SHP77 (cell line): ENCODE measurements at places on chromosomes 2 and 18.

DNA sequence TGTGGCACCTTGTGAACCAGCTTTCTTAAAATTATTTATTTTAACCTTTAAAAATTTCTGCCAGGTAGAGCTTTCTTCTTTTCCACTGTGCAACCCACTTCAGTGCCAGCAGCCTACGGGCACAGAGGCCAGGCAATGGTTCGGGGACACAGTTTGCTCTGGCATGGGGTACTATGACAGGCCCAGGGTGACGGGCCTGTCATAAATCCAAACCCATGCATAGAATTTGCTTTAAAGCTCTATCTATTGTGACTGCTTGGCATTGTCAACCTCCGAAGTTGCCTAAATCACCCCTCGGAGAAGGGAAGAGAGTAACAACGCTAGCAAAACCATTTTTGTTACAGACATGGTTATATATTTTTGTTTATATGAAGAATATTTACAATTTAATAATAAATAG, 1.5 kb downstream of the ODC1 start:
- DNase-seq: no peak

- no peak for DNase-seq
These were observed 27.9 kb downstream of the SETBP1 start for GRCh38 chr18:44708451-44709083.

DNA sequence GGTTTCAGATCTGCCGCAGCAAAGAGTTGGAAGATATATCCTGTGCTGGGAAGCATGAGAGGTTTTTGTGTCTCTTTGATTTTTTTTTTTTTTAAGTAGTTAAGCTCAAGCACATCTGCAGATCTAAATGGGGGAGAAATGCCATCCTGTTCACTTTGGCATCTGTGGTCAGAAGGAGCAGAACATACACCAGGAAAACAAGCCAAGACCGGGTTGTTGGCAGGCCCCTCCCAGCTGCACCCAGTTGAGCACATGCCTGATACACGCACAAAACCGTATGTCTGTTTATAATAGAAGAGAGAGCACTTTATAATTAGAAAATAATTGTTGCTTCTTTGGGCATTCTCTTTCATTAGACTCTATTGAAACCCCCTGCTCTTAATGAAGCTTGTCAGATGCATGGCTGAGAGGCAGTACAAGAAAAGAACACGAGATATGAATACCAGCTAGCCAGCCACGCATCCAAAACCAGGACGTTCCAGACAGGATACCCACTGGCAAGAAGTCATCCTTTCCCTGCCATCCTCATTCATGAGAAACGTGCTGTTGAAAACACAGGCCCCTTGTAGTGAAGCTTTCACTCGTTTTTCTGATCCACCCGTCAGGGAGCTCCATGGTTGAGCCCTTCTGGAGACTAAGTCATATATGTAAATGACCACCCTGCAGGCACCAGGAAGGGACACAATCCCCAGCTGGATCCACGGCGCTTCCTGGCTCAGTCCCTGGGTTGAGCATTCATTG, 152.2 kb downstream of the ALPK2 start:
- no peak for DNase-seq

DNA sequence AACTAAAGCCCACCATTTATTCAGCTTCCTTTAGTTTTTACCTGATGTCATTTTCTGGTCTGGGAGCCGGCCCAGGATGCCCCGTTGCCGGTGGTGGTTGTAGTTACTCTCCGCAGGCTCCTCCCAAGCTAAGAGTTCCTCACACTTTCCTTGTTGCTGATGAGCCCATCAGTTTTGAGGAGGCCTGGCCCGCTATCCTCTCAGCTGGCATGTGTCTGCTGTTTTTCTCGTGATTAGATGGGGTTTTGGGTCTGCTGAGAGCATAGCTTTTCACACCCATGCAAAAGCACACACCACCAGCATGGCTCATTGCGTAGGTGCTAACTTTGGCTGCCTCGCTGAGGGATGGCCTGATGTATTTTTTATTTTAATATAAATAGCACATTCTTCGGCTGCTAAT, 72.1 kb downstream of the PSMG2 start:
- no peak for DNase-seq

- no peak for DNase-seq
These were observed 3.3 kb upstream of the TANC1 start for GRCh38 chr2:158965107-158965506.

DNA sequence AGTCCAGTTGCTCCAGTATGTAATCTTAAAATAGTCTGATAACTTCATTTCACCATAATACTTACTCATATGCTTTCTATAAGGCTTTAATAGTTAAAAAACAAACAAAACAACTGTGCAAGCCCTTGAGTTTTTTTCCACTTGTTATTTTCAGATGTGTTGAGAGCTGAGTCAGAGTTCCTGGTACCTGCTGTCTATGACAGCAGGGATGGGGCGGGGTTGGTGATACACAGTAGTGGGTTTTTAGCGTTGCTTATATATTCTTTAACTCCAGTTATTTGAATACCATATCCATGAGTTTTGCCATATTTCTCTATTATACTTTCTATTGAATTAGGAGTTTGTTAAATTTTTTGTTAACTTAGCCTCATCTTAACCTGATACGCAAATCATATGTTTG, 5.0 kb downstream of the NAPG start:
- no peak for DNase-seq

- DNase-seq: no peak
These were observed 51.2 kb downstream of the MBD2 start for GRCh38 chr18:54173250-54173649.

- no peak for DNase-seq
These were observed 1.3 kb upstream of the VWA3B start for GRCh38 chr2:98085649-98086048.

DNA sequence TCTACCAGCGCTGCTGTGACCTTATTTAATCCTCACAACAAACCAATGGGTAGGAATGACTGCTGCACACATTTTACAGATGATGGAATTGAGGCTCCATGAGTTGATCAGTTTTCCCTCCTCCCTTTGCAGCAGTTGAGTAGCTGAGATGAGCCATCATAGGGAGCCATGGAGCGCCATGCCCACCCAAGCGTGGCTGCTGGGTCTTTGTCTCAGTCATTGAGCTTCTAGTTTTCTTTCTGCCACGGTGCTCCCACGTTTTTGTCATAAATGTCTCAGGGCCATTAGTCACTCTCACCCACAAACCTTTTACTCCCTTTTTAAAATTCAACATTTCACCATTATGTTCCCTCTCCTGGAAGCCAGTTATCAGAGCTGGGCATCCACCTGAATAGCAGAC, 45.8 kb downstream of the TMEM17 start:
- DNase-seq: no peak

DNA sequence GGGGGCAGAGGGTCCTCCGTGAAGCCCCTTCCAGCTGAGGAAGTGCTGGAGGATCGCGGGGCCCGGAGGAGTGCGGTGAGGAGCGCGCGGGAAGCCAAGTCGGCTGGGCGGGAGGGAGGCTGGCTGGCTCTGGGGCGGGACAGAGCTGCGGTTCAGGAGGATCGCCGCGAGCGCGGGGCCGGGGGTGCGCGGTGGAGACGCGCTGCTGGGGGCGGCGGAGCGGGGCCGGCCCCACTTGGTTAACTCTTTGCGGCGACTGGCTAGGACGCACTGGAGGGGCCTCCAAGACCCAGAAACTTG, 464 bp downstream of the CYBRD1 start:
- DNase-seq: no peak

DNA sequence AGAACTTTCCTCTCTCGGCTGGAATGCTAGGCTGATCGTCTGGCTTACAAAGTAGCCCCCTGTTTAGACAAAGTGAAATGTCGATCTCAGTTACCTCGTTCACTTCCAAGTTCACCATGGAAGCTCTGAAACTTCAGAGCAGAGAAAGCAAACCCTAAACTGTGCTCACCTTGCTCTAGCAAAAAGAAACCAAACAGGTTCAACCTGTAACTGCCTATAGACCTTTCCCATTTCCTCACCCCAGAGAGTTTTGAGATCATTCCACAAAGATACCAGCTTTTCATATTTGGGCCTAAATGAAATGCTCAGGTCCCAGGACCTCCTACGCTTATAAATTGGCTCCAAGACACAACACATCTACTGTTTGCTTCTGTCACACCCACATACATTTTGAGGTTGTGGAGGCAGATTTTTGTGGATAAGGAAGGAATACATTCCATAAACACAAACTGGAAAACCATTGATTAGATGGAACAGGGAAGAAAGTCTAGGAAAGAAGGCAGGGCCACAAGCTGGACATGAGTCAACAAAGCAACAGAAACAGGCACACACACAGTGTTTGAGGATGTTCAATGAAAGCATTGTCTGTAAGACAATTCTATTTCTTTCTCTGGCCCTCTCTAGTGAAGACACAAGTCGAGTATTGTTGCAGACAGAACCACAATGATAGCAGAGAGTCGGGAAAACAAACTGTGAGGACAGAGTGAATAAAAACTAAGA, 52.8 kb upstream of the TGIF1 start:
- DNase-seq: no peak

- DNase-seq: no peak
These were observed 212.4 kb upstream of the STK17B start for GRCh38 chr2:196383799-196384198.

DNA sequence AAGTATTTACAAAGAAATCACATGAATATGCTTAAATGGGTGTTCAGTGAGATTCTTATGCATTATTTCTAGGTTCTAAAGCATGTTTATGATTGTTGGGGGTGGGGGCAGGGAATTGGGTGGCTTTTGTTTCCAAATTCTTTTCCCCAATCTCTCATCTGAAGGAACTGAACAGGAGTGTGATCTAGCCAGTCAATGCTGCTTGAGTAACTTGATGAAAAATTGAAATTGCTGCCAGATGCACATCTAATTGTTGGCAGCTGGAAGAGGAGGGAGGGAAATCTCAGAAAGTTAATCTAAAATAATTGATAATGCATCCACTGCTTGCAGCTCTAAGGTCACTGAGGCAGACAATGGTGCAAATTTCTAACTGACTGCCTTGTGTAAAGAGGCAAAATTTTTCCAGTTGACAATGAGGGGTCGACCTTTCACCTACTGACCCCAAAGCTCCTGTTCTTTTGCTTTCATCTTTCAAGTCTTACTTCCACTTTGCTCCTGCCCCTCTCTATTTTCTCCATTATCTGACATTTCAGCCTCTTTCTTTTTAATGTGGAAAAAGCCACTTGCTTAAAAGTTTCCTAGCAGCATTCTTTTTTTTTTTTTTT, 53.3 kb downstream of the IRS1 start:
- no peak for DNase-seq

DNA sequence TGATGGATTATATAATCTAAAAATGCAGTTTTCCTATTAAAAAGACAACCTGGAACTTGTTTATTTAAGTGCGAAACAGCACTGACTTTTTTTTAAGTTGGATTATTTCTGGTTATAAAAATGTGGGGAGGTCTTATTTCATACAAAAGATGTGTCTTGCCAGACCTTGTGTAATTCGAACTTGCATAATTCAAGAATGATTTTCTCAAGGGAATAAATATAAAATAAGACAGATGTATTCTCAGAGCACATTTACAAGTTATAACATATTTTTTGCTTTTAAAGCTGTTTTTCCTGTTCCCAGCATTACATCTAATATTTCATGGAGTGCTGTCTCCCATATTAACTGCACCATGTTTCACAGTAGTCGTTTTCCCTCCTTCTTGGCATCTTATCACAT, 263.1 kb downstream of the CDH20 start:
- no peak for DNase-seq

- peak; percentile 33 for DNase-seq
These were observed 110.3 kb downstream of the SP3 start for GRCh38 chr2:173854840-173855239.

- no peak for DNase-seq
These were observed 883 bp upstream of the EHBP1 start for GRCh38 chr2:62704654-62705006.

GRCh38 chr2:155997538-155997937, 335.0 kb downstream of the NR4A2 start:
- no peak for DNase-seq

DNA sequence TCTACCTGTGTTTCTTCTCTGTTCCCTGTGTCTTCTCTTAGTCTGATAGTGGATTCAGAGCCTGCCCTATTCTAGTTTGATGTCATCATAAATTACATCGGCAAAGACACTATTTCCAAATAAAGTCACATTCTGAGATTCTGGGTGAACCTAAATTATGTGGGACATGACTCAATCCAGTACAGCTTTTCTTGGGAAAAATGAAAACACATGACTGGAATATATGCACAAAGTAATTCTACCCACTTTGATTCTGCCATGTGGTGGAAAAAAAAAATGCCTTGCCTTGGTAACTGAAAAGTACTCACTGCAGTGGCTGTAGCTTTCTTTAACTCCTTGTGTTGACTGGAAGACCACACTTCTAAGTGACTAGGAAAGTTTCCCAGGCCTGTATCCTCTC, 73.7 kb downstream of the LRATD1 start:
- DNase-seq: no peak

GRCh38 chr2:54549917-54550518, 93.9 kb downstream of the SPTBN1 start:
- DNase-seq: peak; percentile 11

GRCh38 chr2:109582928-109583895, 30.6 kb downstream of the SEPTIN10 start:
- no peak for DNase-seq

GRCh38 chr2:178315488-178315948, 121.2 kb downstream of the OSBPL6 start:
- no peak for DNase-seq

DNA sequence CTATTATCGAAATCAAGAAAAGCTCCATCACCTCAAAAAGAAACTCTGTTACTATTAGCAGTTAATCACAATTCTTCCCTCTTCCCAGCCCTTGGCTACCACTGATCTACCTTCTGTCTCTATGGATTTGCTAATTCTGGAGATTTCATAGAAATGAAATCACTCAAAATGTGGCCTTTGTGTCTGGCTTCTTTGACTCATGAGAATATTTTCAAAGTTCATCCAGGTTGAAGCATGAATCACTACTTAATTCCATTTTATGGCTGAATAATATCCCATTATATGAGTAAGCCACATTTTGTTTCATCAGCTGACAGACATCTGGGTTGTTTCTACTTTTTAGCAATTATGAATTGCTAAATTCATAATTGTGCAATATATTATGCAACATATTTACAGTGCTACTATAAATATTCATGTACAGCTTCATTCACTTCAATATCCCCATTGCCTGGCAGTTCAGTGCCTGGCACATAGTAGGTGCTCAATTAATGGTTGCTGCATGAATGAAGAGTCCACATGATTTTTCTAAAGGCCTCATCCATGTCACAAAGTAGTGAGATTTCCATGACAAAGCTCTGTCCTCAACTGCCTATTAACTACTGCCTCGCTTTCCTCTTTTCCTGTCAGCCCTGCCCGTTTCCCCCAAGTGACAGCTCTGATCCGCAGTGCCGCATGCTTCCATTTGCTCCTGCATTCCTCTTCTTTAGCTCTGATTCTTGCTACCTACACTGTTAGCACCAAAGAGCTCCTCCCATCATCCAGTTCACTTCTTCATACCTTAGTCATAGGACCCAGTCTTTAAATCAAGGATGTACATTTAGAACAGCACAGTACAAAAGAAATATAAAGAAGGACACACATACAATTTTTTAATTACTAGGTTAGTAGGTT, 32.8 kb downstream of the CCDC93 start:
- no peak for DNase-seq

GRCh38 chr2:69095305-69095704, 82.3 kb downstream of the ANTXR1 start:
- no peak for DNase-seq

- no peak for DNase-seq
These were observed 110.5 kb downstream of the TCF4 start for GRCh38 chr18:55477499-55477859.
